NCI-H345 (cell line): ENCODE measurements at places on chromosomes 4 and X.

DNA sequence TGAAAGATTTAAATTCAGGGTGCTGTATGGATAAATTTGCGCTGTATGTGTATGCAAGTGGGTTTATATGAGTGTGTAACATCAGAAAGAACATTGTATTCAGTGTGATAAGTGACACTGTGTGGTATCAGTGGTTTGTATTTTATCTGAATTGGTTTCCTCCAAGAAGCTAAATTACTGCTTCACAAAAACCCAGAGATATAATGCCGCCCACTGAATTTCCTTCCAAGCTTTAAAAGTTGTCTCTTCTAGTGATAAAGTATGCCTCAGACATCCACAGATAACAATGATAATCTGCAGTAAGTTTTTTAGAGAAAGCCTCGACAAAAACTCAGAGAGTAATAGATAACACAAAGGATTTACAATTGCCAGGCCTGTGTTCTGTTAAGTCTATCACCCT, 710.6 kb upstream of the HS3ST1 start:
- DNase-seq = no peak

- no peak for DNase-seq
Observed at GRCh38 chr4:55763996-55764395, 55.6 kb upstream of the EXOC1L start.

- DNase-seq = no peak
Observed at GRCh38 chr4:138452826-138453225, 210.7 kb upstream of the SLC7A11 start.

DNA sequence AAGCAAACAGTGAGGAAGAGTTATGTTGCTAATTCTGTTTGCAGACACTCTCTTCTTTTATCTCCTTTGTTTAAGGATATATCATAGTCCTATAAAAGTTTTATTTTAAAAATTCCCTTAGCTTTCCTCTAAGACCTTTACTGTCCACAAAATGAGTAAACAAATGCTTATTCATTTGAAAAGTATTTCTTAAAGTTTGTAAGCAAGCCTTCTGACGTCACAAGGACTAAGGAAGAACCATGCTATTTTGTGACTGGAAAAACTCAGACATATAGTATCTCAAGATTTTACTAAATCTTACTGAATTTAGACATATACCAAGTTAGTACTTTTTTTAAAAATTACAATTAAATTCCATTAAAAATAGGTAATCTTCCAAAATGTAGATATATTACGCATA, 5.2 kb upstream of the RBMXL3 start:
- DNase-seq = no peak

DNA sequence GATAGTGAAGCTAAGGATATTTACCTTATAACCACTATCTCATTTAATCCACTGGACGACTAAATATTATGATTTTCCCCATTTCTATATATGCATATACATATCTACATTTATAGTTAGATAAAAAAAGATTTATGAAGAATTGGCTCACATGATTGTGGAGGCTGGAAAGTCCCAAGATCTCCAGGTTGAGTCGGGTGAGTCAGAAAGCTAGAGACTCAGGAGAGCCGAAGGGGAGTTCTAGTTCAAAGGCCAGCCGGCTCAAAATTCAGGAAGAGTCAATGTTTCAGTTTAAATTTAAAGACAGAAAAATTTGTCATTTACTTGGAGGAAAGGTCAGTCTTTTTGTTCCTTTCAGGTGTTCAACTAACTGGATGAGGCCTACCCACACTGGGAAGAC, 158.2 kb upstream of the CPEB2 start:
- DNase-seq = no peak

GRCh38 chr4:182585321-182585720, 331.9 kb downstream of the DCTD start:
- no peak for DNase-seq

GRCh38 chrX:57329008-57329407, 42.5 kb downstream of the FAAH2 start:
- DNase-seq = no peak

- no peak for DNase-seq
Observed at GRCh38 chr4:2933566-2934076, 29.6 kb downstream of the NOP14 start.

GRCh38 chrX:154333837-154334271, 38.3 kb downstream of the TKTL1 start:
- DNase-seq = no peak

DNA sequence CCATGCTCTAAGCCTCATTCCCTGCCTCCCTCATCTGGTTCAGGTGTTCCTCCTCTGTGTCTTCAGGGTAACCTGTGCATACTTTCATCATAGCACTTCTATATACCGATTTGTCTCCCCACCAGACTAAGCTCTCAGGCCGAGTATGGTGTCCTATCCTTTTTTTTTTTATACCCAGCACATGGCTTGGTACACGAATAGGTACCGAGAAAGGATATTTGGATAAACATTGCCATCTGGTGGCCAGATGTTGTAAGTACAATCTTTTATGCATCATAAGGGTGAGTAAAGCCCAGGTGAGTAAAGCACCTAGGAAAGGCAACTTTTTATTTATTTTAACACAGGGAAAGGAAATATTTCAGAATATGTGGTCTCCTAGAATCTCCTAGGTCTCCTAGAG, 68.4 kb downstream of the MID2 start:
- peak; percentile 44 for DNase-seq

DNA sequence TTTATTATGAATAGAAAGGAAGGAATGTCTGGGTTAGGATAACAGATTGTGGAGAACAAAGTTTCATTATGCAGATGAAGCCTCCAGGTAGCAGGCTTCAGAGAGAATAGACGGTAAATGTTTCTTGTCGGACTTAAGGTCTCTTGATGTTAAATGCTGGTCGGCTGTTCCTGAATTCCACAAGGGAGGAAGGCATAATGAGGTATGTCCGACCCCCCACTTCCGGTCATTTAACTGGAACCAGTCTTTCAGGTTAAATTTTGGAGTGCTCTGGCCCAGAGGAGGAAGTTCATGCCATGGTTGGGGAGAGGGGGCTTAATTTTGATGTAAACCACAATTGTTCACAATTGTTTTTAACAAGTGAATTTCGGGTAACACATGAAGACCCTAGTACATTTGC, 158.1 kb upstream of the VCX3A start:
- no peak for DNase-seq

- DNase-seq = no peak
Observed at GRCh38 chr4:88953400-88953799, 103.6 kb downstream of the FAM13A start.

GRCh38 chr4:98626350-98626749, 32.1 kb downstream of the TSPAN5 start:
- no peak for DNase-seq

- no peak for DNase-seq
Observed at GRCh38 chrX:49162620-49163019, at the start of gene MAGIX. MAGIX (plus strand) TSS chrX:49162758; CDS start chrX:49162890, 132 bp downstream.

DNA sequence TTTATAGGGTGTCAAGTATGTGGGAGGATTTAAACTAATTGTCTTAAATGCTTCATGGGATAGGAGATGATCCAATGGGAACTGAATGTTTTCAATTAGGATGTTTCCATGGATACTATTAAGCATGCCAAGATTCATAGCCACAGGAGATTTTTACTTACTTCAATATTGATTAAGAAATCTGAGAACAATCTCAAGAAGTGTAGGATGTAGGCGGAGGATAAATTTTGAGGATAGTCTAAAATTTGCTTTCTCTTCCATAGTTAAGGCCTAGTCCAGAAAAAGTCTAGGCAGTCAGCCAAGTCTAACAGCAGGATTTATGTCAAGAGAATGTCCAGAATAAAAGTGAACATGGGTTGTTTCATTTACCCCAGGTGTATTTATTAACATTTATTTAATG, 32.8 kb downstream of the REPS2 start:
- no peak for DNase-seq

GRCh38 chr4:137800861-137801260, 268.6 kb upstream of the PCDH18 start:
- no peak for DNase-seq

GRCh38 chr4:7546809-7547367, 112.2 kb upstream of the PSAPL1 start:
- no peak for DNase-seq

- DNase-seq = no peak
Observed at GRCh38 chr4:147550626-147551246, 66.5 kb upstream of the TMEM184C start.

- DNase-seq = no peak
Observed at GRCh38 chr4:16496501-16496900, 270.2 kb upstream of the TAPT1 start.

DNA sequence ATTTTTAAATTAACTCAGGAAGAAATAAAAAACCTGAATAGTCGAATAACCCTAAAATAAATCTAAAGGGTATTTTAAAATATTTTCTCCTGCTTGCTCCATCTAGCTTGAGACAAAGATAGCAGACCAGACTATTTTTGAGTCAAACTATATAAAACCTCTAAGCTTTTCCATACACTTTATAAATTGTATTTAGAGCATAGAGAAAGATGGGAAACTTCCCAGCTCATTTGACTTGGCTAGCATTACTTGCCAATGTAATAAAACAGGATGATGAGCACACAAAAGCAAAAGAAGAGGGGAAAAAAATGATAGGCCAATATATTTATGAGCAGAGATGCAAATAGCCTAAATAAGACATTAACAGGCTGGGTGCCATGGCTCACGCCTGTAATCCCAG, 117.1 kb downstream of the ANAPC4 start:
- DNase-seq = no peak

DNA sequence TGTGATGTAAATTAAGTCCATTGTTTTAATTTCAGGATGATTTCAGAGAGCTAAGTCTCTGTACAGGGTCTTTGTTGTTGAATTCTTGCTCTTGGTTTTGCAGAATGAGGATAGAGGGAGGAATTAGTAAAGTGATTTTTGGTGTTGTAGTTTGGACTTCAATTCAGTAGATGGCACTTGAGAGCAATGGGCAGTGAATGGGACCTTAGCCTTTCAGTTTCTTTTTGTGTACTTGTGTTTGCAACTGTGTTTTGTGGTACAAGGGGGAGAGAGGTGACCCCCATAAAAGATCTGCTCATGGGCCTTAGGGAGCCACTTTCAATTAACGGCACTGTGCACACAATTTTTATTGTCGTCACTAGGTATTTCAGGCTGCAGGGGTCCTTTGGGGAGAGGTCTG, 340.0 kb downstream of the DCAF12L2 start:
- no peak for DNase-seq

DNA sequence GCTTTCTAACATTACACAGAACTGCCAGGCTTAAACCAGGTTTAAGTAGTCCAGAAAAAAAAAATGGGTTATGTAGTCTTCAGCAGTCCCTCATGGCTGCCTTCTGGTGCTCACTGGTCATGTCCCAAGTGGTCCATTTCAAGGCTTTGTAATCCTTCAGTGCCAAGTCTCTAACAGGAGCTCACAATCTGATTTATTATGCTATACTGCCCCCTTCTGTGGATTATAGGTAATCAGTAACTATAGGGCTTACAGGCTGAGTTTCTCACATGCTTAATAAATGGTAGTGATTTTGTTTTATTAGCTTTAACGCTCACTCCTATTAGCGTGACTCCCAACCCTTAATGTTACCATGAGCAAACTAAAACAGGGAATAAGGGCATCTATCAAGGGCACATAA, 92.5 kb upstream of the EDA2R start:
- no peak for DNase-seq

DNA sequence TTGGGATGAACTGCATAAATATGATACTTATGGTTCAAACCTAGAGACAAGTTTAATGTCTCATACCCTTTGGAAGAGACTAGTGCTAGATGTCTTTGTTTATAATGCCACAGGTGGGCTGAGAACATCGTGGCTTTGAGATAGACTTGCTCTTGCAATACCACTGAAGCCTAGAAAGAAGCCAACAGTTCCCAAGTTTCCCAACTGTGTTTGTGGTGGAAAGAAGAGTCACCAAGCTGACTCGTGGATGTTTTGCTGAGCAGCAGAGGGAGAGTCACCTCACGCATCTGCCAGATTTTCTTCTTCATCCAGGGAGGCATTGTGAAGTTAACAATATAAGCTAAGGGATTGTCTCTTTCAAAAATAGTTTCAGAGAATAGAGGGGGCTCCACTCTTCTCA, 1076.2 kb downstream of the C4orf33 start:
- DNase-seq = no peak

DNA sequence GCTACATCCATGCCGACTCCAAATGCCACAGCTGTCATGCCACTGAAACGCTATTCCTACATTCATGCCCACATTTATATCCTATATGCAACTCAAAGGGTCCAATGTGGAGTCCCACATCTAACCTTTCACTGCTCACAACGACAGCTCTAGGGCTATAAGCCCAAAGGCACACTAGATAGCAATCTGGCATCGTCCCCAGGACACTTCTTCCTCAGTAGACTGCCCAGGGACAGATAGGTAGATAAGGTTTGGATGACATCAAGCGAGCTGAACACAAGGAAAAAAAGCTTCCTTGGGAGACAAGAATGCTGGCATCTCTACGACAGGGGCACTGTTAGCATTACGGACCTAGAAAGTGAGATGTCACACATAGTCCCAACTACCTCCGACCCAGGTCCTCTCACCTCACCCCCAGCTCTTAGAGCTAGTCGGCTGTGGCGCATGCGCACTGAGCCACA, 685 bp downstream of the RAB9B start:
- no peak for DNase-seq

DNA sequence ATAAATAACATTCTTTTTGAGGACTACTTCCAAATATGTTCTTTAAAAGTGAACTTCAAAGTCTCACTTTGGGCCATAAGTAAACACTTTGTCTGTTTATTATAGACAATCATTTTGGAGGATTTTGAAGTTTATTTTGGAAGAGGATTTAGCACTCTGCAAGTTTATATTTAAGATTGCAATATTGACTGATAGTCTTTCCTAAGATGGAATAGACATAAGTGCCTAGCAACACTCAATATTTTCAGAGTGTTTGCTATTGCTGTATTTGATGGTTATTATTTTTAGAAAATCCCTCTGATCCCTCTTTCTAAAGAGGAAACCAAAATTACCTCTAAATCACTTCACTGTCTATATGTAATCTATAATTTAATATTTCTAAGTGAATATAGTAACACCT, 42.8 kb upstream of the MAD2L1 start:
- no peak for DNase-seq

GRCh38 chr4:38514465-38515146, 149.4 kb upstream of the KLF3 start:
- DNase-seq = peak; percentile 2

- no peak for DNase-seq
Observed at GRCh38 chr4:65139998-65140397, 530.3 kb downstream of the EPHA5 start.

DNA sequence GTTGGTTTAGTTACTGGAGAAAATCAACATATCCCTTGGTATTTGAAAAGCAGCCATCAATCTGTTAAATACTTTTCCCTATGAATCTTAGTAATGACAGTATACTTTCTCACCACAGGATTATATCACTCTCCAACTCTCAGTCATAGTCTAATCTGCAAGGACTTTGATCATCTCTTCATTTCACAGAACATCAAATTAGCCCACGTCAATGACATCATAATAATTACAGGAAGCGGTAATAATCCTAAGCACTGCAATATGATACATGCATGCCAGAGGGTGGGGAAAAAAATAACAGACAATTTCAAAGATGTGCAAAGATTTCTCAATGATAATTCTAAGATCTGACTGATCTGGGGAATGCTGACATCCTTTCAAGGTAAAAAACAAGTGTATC, 404.1 kb downstream of the GPM6A start:
- DNase-seq = no peak
